Common myeloid progenitor, CD34-positive (primary cell): ENCODE measurements at places on chromosomes 16 and 17.
A peak's percentile ranks its signal among the peaks of the same experiment; 100 is the strongest.

DNA sequence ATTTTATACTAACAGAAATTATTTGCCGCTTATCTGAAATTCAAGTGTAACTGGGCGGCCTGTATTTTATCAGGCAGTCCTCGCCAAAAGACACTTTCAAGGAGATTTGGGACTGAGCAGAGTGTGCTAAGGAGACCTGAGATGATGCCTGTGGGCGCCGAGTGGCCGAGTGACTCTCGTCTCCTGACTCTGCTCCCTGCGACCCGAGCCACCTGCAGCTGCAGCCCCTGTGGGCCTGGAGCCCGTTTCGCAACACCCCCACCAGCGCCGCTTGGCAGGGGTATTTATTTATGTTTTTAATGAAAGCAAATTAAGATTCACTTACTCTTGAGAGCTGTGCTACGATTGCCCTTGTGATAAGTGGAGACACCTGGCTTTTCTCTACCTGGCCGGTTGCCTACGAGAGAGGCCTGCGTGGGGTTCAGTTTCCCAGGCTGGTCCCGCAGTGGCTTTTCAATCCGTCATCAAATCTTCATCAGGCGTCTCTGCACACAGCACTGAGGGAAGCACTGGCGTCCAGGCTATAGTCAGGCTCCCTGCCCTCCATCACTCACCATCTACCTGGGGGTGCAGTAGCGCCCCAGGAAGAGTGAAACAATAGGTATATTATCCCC, 124.0 kb downstream of the SEC14L1 start:
- no peak for DNase-seq

- no peak for DNase-seq
Observed at GRCh38 chr17:7007143-7007542, 5.3 kb upstream of the RNASEK start.

DNA sequence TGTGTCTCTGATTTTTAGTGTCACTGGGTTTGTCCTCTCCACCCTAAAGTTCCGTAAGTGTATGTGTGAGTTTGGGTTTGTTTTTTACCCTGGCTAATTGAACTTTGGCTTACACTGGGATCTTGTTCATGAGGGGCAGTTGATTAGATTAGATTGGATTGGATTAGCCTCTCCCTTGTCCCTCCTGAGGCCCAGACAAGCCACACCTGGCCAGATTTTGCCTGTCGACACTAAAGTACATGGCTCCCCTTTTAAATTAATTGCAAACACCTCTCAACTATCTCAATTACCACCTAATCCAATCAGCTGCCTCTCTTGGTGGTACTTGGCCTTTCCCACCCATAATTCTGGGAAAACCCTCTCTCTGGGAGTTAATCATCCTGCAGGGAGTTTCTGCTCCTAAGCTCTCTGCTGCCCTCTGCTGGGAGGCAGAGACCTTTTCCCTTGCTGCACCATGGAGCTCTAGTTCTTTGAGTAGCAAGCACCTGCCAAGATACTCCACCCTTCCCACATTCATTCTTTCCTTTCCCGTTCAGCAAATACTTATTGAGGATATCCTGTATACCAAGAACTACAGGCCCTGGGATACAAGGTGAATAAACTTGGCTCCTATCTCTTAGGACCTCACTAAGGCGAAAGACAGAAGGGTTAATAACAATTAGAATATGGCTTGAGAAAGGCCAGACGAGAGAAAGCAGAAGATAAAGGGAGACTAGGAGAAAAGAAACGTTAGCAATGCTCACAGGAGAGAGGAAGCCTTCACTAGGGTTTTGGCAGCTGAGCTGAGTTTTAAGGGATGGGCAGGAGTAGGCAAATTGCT, 60.0 kb upstream of the MPHOSPH6 start:
- DNase-seq = peak; percentile 38

GRCh38 chr17:75910699-75911098, 6.0 kb upstream of the MRPL38 start:
- no peak for DNase-seq

- no peak for DNase-seq
Observed at GRCh38 chr16:74846714-74847113, 72.1 kb upstream of the FA2H start.

- DNase-seq = no peak
Observed at GRCh38 chr17:37699285-37699973, 45.4 kb downstream of the HNF1B start.

DNA sequence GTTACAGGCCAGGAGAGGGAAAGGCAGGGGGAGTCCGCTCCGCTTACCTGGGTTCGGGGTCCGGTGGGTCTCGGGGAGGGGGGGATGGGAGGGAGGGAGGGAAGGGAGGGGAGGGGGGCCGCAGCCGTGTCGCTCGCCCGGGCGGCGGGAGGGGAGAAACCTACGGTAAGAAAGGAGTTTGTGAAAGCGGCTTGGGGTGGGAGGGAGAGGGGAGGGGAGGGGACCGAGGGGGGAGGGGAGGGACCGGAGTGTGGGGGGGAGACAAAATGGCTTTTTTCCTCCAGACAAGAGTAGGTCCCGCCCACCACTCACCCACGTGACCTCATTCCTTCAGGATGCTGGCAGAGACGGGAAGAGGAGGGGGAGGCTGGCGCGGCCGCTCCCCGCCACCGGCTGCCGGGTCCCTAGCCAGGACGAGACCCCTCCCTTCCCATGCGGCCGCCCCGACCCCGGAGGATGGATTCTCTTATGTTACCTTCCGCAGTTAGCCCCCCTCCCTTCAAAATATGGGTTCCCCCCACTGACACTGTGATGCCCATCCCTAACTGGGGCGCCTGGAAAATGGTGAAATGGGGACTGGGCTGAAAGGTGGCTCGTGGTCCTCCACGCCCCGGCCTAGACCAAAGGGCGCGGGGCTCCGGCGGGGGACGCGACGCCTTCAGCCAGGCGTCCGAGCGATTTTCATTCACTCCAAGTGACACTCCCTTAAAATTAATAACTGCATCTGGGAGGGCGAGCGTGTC, at the start of gene PCGF2:
PCGF2 (minus strand) TSS at position 188 of the 743 bp plus-strand sequence. CDS start 7,934 bp downstream, outside the sequence.
- DNase-seq = no peak

- no peak for DNase-seq
Observed at GRCh38 chr17:8100111-8100510, 12.6 kb upstream of the ALOX12B start.

- DNase-seq = no peak
Observed at GRCh38 chr17:59074494-59074893, 32.2 kb downstream of the TRIM37 start.

DNA sequence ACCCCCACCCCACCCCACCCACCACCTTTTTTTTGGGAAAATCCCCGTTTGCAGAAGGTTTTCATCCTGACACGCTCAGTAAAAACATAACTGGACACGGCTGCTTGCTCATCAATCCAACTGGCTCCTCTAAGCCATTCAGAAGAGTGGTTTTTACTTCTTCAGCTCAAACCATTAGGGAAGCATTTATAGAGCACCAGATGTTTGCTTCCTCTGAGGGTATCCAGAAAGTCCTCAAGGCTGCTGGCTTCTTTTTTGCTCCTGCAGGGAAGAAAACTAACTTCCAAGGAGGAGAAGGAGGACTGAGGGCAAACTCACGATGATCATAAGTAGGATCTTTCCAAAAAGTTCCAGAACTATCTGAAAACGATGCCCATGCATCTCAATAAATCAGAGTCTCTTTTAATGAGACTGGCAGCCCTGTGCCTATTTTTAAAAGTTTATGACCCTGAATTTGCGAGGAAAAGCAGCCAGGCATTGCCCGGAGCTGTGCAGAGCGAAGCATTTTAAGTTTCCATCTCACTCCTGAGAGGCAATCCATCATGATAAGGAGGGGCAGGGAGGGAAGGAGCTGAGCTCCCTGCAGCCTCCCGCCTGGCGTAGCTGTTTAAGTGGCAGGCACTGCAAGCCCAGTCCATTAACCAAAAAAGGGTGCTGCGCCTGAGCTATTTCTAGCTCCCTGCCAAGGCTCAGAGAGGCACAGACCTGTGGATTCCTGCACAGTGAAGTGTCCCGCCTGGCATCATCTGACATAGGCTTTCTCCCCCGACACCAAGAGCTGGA, 146.3 kb upstream of the FOXF1 start:
- DNase-seq = no peak

DNA sequence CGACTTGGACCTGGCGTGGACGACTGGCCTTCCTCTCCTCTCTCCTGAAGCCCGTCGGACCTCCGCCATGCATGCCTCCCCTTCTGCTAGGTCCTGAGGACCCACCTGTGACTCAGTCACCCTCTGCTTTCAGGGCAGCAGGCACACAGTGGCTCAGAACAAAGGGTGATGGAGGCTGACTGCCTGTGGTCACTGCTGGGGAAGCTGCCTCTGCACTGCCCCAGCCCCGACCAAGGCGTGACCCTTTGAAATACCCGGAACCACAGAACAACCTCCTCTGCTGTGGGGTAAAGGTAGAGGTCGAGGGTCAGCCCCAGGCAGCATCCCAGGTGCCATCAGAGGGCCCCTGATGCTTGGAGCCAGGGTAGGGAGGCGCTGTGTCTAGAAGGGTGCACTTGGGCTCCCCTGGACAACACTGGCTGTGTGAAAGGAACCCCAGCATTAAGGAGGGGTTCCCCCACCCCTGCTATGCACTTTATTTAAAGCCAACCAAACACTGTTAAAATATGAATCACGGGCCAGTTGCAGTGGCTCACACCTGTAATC, 12.5 kb upstream of the SLC4A1 start:
- no peak for DNase-seq

GRCh38 chr17:21376759-21377690, 868 bp downstream of the KCNJ12 start:
- peak; percentile 16 for DNase-seq

- DNase-seq = peak; percentile 98
Observed at GRCh38 chr16:68470461-68471150, 22.3 kb upstream of the SMPD3 start.

GRCh38 chr17:8630802-8631553, 453 bp upstream of the MYH10 start:
- DNase-seq = peak; percentile 99

GRCh38 chr17:61230461-61230860, 169.2 kb upstream of the TBX2 start:
- DNase-seq = no peak

DNA sequence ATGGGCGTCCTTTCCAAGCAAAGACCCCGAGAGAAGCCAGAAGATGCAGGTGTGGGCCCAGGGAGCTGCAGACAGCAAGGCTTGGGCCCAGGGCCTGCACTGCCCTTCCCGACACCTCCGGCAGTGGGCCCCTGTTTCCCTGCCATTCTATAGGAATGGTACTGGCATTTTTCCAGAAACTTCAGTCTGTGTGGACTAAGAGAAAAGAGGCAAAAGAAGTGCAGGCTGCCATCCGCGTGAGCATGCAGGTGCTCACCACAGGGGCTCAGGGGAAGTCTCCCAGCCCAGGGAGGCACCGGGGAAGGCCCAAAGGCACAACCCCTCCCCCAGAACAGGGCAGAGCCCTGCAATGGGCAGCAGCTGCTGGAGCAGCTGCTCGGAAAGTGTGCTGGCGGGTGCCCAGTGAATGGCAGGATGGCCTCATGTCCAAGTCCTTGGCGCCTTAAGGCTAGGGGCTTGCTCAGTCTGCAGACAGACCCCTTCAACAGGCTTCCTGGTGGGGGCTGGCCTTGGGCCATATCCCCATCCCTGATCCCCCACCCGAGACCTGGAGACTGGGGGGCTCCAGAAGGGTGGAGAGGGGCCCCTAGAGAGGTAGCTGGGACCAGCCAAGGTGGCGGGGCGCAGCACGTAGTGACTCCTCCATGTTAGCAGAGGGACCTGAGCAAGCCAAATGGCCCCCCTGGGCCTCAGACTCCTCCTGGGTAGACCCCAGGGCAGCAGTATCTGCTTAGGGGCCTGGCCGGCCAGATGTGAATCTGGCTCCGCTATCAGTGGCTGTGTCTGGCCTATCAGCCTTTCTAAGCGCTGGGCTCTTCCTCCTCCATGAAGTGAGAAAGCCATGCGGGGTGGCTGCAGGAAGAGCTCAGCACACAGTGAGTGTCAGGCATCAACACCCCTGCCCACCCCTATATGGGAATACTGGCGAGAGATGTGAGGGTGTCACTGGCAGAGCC, 6.7 kb upstream of the TPPP3 start:
- no peak for DNase-seq

- no peak for DNase-seq
Observed at GRCh38 chr16:85364323-85365040, 248.6 kb upstream of the GSE1 start.

DNA sequence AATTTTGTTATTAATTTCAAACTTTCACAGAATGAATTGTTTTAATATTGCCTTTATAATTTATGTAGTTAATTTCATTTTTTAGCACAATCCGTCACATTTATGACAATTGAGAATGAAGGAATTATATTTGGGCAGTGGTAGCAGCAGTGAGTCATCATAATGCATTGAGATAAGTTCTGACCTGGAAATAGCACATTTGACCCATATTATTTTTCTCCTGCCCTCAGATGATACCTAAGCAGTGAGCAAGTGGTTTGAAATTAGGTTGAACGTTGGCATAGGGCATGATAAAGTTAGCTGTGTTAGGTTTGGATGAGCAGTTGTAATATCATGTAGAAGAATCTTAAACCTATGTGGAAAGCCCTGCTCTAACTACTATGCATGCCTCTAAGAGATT, 1431.3 kb upstream of the CDH8 start:
- DNase-seq = no peak

DNA sequence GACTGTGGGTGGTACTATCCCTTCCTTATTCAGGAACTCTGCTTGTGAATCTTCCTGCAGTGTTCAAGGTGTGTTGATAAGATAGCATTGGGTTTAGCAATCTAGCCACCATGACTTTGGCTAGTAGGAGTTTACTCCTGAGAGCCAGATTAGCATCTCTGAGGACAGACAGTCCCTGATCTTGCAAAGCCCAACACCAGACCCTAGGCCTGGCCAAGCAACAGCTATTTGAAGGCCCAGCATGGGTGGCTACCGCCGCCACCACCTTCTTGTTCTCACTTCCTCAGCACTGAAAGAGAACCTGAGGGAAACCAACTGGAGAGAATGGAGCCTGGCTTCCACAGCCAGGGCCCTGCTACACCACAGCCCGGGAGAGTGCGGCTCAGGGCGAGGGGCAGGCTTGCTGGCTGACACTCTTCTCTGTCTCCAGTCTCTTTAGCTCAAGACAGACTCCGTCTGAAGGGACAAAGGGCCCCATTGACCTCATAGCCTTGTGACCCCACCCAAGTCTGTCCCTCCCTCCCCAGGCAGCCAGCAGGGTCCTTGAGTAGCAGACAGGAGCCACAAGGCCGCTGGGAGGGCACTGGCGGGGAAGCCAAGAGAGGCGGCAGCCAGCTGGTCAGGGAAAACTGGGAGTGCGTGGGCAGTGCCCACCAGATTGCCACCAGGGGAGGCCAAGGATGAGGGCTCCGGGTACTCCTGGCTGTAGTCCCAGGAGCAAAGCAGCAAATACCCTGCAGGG, 10.9 kb upstream of the ARHGAP23 start:
- DNase-seq = no peak

DNA sequence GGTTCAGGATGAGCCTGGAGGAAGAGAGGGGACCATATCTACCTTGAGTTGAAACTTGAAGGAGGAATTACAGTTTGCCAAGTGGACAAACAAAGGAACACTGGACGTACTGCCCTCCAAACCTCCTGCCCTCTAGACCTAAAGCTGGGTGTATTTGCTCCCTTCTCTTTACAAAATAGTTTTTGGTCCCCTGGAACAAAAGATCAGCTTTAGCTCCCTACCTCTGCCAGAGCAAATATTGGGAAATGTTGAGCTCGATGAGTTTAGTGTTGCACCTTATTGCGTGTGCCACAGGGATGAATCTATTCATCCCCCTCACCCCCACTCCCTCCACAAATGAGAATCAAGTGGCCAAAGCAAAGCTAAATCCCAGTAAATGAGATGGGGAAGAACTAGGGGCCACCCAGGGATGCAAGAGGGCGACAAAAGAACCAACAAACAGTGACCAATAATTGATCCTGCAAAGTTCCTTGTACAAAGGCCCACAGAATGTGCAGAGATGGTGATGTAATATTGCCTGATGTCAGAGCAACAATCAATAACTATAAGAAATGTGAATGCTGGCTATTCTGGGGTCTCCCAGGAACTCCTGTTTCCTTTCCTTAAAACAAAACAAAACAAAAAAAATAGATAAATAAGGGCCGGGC, 17.2 kb upstream of the TAT start:
- DNase-seq = no peak
